ENCODE measurements at places on chromosomes 1 and 21.

DNA sequence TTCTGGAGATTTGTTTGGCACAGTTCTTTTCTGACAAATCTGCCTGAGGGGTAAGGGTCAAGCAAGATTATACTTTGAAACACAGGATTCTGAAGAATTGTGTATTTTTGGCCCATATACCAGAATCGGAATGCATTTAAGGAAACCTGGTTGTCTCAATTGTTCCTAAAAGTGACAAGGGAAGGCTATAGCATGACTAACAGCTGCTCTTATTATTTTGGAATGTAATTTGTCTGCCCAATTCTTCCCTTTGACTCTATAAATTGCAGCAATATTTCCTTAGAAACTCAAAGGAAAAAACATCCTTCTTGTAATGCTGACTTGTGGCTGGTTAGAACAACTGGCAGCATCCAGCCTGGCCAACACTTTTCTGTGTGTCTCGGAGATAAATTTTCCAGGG lies 15.8 kb upstream of the VCAM1 start:
- DNase-seq = no peak

DNA sequence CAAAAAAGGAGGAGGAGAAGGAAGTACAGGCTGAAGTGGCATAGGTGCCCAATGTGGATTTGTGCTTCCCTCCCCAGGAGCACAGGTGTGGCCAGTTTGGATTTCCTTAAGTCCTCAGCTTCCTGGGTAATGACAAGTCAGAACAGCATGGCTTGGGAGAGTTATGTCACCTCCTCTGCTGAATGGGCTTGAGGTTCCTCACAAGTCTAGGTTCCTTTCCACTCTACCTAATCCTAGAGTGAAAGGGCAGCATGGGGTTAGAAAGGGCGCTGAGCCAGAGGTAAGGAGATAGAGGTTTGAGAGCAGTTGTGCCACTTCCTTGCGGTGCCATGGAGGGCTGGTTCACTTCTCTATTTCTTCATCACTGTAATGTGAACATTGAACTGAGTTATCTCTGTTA lies 35.5 kb upstream of the IL20 start:
- no peak for DNase-seq

GRCh38 chr1:176959191-176959820 lies 205.2 kb downstream of the ASTN1 start:
- DNase-seq = no peak

- no peak for DNase-seq
These were observed 127.5 kb upstream of the ADAMTS5 start for GRCh38 chr21:27094184-27094948.

GRCh38 chr1:10947181-10947580 lies 65.3 kb upstream of the TARDBP start:
- DNase-seq = no peak

- DNase-seq = peak; percentile 68
These were observed 2.4 kb upstream of the PRAMEF18 start for GRCh38 chr1:13228343-13228781.

GRCh38 chr1:92310185-92310597 lies 11.3 kb downstream of the RPAP2 start:
- DNase-seq = no peak

DNA sequence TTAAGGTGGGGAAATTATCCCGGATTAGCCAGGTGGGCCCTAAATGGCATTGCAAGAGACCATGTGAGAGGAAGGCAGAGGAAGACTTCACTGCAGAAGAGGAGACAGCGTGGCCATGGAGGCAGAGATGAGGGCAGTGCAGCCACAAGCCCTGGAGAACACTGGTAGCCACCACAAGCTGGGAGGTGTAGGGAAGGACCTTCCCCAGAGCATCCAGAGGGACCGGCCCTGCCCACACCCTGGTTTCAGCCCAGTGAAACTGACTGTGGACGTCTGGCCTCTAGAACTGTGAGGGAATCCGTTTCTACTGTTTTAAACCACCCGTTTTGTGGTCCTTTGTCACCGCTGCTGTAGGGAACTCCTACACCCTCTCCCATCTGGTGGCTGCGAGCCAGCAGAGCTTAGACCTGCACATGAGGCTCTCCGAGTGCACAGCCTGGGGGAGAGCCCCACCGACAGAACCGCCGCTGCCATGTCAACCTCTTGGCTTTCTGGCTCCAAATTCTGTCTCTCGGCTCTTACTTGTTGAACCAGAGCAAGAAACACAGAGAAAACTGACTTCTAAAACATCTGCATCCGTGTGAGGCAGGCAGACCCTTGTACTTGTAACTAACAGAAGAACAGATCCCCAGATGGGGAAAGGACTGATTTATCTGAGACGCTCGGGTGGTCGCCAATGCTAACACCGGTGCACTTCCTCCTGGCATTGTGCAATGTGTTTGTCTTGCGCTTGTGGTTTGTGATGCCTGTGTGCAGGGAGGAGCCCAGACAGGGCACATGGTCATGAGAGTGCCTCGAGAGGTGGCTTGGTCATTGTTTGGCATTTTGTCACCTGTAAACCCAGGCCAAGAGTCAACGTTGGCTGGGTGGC lies 90.8 kb upstream of the TMPRSS2 start:
- DNase-seq = peak; percentile 41

DNA sequence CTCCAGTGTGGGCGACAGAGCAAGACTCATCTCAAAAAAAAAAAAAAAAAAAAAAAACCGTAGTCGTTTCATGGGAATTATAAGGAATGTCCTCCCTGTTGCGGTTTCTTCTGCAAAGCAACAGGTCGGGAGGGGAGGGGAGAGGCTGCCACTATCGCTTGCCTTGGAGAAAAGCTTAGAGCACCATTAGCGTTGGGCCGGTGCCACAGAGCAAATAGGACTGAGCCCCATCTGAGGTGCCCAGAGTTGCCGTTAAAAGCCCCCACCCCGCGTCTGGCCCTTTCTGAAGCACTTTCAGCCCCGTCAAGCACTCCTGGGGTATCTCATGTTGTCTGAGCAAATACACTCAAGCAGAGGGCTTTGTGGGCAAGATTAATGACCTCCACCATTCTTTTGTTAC lies 2.2 kb downstream of the RIPPLY3 start:
- DNase-seq = no peak

DNA sequence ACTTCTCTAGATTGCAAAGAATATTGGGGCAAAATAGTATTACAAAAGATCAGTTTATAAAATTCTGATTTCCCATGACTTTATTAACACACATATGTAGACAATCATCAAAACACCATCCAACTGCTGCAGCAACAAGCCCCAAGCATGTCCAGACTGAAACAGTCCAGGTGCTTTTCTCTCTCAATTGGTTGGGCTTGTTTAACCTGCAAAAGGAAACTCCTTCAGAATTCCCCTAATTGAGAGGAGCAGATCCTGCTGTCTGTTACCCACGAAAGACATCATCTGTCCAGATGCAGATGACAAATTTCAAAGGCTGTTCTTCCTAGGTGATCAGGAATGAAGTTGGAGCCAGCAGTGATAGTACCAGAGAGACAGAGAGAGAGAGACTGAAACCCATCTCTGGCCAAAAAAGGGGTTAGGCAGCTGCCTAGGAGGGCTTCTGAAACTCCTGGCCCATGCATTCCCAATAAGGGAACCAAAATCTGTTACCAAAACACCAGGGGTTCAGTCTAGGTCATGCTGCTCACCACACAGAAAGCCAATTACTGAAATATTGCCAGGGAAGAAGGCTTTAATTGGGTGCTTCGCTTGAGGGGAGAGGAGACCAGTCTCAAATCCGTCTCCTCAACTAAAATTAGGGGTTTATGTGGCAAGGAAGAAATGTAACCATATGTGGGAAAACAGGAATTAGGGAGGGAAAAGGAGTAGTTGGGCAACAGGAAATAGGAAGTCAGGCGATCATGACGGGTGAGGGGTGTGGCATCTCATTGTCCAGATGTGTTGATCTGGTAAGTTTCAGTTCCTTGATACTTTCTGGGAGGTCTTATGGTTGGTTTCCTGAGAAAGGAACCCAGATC lies 34.7 kb upstream of the RGL1 start:
- no peak for DNase-seq

- no peak for DNase-seq
These were observed 137.9 kb upstream of the F3 start for GRCh38 chr1:94679332-94680038.

DNA sequence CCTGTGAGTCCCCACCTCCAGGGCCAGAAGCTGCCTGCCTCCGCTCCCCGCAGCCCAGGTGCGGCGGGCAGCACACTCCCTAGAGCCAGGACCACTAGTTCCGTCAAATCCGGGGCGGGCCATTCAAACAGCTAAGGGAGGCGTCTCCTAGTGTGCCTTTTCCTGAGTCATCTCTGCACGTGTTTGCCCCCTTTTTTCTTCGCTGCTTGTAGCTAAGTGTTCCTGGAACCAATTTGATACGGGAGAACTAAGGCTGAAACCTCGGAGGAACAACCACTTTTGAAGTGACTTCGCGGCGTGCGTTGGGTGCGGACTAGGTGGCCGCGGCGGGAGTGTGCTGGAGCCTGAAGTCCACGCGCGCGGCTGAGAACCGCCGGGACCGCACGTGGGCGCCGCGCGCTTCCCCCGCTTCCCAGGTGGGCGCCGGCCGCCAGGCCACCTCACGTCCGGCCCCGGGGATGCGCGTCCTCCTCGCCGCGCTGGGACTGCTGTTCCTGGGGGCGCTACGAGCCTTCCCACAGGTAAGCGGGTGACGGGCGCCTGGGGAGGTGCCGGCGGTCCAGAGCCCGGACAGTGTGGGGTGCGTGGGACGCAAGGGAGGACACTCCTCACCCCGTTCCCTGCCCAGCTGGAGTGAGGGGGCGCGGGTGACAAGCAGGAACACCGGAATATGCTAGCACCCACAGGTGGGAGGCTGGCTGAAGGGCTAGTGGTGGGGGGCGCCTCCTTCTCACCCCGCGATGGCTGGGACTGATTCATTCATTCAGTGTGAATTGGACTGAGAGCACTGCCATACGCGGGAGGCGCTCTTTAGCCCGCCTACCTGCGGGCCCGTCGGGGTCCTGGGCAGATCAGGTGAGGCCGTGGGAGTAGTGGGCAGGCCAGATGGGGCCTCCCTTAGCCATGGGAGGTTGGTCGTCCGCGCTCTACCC lies at the start of gene TNFRSF8:
Gene TNFRSF8 (plus strand): TSS at position 163 of the 932 bp plus-strand sequence. CDS start 296 bp downstream, at position 459.
- peak; percentile 80 for DNase-seq

DNA sequence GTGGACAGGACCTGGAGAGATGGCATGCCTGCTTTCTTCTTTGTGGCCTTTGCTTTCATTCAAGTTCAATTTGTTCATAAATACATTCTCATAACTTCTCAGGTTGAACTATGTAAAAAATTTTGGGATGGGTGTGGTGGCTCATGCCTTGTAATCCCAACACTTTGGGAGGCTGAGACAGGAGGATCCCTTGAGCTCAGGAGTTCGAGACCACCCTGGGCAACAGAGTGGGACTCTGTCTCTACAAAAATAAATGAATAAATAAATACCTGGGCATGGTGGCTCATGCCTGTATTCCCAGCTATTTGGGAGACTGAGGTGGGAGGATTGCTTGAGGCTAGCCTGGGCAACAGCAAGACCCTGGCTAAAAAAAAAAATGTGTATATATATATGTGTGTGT lies 2.1 kb downstream of the KIF1B start:
- DNase-seq = peak; percentile 32

- DNase-seq = no peak
These were observed 30.1 kb downstream of the TNFRSF1B start for GRCh38 chr1:12196641-12197482.

DNA sequence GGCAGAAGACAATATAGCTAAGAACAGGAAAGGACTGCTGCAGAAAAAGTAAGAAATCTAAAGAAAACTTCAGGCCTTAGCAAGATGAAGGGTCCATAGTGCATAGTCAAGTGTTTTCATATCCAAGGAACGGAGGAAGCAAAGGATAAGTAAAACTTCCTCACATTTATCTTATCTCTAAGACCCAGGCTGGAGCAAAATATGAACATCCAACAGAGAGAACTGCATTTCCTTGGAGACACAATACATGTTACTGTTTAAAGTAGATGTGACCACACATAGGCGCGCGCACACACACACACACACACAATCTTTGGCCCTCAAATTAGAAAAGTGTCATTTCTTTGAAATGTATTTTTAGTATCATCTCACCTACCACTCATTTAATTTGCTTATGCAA lies 66.7 kb downstream of the TTLL7 start:
- DNase-seq = no peak

All from activated CD8-positive, alpha-beta memory T cell treated with anti-CD3 and anti-CD28 coated beads, Interleukin-2, amount 50 U/mL, for 48 hours (primary cell).